ENCODE measurements at places on chromosomes 11 and 22.

- no peak for DNase-seq
These were observed 70.7 kb downstream of the MN1 start for GRCh38 chr22:27730641-27731433.

GRCh38 chr11:76798202-76798581 is 15.0 kb downstream of the TSKU start:
- no peak for DNase-seq

GRCh38 chr11:21811572-21811971 is 381.3 kb upstream of the ANO5 start:
- DNase-seq = peak; percentile 15

DNA sequence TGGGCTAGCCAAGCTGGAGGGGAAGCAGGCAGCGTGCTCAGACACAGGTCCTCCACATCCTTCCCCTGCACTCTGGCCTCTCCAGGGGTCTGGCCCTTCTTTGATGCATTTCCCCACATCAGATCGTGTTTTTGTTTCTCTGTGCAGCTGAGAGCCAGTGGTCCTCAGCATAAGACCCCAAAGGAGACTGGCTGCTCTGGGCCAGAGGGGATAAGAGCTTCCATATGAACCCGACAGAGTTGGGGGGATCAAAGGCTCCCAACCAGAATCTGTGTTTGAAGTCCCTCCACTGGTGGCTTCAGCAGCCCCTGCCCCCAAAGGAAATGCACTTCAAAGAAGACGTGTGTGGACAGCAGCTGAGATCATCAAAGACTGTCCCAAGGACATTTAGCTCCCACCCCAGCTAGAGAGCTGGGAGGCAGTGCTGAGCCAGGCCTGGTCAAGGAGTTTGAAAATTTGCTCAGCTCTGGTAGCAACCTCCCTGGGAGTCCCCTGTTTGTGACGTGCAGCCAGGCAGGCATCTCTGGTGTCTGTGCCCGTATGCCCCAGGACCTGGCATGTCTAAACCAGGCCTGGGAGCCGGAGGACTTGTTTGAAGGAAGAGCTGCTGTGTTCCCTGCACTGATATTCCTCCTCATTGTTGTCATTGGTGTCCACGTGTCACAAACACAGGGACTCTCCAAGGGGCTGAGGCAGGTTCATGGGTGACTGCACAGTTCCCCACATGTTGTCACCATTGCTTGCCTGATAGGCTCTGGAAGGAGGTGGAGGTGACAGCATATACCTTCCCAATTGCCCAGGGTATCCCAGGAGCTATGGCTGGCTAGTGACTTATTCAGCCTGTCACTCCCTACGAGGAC is 99.0 kb downstream of the AMOTL1 start:
- DNase-seq = no peak

DNA sequence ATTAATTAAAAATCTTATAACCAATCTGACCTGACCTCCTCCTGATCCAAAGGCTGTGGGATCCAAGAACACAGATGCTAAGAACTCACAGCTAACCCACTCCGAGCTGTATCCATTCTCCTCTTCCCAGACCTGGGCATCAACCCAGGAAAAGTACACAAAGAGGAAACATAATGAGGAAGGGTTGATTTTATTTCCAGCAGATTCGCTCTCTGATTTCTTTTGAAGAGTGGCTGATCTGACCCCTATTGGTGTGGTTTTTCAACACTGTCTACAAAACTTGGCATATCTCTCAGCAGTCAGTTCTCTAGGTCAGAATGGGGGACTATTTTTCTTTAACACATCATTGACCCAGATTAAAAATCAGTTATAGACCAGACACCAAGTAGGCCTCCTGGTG is 201.9 kb upstream of the UBASH3B start:
- DNase-seq = no peak

- DNase-seq = peak; percentile 7
These were observed 38.0 kb upstream of the ARFGAP3 start for GRCh38 chr22:42895087-42895486.

GRCh38 chr22:30198921-30199320 is 47.6 kb downstream of the LIF start:
- DNase-seq = no peak

GRCh38 chr11:13495929-13496328 is at the start of gene PTH:
TSS of gene PTH (minus strand) at chr11:13495997. CDS start at chr11:13492855, 3,142 bp downstream.
- DNase-seq = no peak

DNA sequence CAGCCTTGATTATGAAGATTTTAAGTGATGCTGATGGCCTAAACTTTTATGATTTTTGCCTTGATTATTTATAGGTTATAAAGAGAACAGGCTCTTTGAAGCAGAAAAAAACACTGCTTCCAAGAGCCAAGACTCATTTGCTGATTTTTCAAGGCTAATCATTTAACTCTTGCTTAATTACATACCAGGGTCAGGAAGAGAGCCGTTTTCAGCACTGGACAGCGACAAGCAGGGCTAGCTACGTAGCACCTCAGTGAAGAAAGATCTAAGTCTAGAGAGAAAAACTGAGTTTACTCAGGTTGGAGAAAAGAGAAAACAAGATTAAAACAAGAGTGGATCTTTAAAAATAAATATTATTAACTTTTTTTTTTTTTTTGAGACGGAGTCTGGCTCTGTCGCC is 615.4 kb upstream of the B3GAT1 start:
- peak; percentile 64 for DNase-seq

- peak; percentile 62 for DNase-seq
These were observed 5.0 kb downstream of the RHOG start for GRCh38 chr11:3835751-3836150.

DNA sequence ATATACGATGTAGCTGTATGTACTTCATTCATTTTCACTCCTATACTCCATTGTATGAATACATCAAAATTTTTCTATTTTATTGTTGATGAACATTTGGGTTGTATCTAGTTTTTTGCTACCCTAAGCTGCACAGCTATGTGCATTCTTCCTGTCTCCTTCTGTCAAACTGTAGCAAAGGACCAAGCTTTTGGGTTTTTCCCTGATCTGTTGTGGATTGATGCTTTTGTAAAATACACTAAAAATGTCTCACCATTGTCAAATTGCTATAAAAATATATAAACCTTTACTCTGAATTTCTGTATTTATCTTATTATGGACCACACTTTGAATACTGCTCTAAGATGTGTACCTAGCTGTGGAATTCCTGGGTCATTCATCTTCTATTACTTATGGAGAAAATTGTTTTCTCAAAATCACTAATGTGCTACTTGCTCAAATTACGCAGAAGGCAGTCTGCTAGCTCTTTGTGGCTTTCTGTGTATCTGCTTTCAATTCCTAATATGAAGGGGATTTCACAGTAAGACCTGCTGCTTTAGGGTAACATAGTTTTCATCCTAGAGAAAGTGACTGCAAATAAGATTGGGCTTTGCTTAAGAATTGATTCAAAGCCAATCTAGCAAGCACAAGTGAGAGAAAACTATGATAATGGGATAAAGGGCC is 123.4 kb downstream of the CYP2R1 start:
- peak; percentile 31 for DNase-seq

DNA sequence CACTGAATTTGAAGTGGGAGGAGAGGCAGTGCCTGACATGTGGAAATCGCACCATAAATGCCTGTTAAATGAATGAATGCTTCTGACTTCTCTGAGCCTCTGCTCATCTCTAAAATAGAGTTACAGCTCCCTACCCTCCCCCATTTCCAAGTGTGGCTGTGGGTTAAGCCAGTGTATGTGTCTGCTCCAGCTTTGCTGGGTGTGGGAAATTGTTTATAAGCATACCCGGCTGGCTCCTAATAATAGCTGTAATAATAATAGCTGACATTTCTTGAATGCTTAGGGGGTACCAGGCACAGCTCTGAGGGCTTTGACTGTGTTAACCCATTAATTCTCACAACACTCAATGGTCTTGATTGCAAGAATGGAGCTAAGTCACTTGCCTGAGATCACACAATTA is 7.0 kb upstream of the FCHSD2 start:
- DNase-seq = no peak

- no peak for DNase-seq
These were observed 6.5 kb upstream of the DRD2 start for GRCh38 chr11:113481672-113482071.

GRCh38 chr11:12993626-12994025 is 15.5 kb upstream of the RASSF10 start:
- DNase-seq = no peak

DNA sequence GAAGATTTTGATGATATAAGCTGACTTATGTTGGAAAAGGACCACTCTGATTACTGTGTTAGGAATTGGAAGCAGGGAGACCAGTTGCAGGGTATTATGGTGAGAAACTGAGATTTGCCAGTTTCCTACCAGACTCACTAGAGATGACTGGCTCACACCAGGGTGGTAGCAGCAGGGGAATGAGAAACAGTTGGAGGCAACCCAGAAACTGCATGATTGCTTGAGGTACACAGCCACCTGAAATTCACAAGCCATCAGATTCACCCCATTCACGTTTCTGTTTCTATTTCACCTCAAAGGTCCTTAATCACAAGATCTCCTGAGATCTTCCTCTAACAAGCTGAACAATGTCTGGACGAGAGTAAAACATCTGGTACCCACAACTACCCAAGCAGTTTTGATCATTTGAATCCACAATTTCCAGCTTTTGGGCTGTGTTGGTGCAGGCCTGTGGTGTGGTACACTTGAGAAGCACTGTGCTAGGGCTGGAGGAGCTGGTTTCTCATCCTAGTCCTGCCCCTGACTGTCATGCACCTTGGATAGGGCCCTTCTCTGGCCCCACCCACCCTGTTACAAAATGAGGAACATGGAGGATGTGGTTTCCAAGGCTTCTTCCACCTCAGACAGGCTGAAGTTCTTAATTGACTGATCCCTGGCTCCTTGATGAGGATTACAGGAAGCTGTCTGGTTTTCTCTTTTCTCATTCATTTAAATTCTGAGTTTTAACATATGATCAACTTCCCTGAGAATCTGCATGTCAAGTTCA is 233.4 kb downstream of the INSC start:
- peak; percentile 11 for DNase-seq

- peak; percentile 72 for DNase-seq
These were observed 17.9 kb downstream of the MICAL2 start for GRCh38 chr11:12128301-12128751.

GRCh38 chr11:102846292-102846691 is 2.9 kb upstream of the MMP3 start:
- DNase-seq = no peak

GRCh38 chr11:84800755-84801346 is 826.3 kb downstream of the DLG2 start:
- peak; percentile 70 for DNase-seq

DNA sequence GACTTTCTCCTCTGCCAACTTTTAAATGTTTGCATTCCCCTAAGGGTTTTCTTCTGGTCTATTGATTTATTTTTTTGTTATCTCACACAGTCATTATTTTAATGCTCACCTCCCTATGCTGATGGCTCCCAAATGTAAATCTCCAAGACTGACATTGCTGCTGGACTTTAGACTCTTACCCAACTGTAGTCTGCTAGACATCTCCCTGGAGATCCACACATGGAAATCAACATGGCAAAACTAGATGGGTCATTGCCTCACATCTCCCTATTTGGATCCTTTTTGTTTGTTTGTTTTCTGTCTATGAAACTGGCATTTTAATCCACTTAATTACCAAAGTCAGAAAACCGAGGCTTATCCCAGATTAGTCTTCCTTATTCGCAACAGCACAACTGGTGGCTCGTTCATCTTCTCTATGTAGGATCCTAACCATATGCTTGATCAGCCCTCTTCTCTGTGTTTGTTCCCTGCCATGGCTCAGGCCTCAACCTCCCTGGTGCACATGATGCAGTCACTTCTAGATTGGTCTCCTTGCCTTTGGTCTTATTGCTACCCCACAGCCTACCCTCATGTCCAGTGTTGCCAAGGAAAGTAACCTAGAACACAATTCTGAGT is 37.3 kb downstream of the SC5D start:
- no peak for DNase-seq

- no peak for DNase-seq
These were observed 81.4 kb upstream of the GRIK4 start for GRCh38 chr11:120430146-120430545.

GRCh38 chr22:38845004-38845740 is 1.3 kb upstream of the NPTXR start:
- no peak for DNase-seq

- no peak for DNase-seq
These were observed 64.2 kb downstream of the PTPRJ start for GRCh38 chr11:48044577-48044976.

DNA sequence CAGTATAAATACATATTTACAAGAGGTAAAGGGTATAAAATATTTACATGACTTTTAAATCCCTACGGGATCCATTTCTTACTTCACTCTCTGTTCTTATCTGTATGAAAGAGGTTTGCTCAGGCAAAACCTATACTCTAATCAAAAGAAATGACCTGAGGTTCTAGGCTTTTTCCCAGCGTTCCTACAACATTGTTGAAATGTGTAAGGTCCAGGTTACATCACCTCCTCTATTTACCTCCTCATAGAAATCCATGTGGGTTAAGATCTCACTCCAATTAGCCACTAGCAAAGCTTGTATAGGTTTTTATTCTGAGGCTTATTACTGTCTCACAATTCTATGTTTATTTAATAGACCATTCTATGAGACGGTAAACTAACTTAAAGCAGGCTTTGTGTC is 12.0 kb upstream of the OR51L1 start:
- DNase-seq = no peak

GRCh38 chr22:40147388-40148176 is 30.1 kb upstream of the TNRC6B start:
- no peak for DNase-seq

DNA sequence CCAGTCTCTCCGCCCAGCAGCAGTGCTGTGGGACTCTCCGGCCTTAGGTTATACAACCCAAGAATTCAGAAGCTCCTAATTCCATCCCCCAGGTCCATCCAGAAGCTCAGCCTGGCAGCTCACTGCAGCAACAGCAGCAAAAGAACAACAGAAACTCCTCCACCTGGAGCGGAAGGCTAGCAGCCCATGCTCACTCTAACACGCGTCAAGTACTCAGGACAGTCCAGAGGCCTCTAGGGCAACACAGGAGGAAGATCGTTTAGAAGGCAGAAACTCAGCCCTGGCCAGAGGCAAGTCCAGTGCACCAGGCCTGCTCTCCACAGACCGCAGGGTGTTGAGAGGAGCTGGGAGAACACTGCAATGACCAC is 17.1 kb downstream of the PLA2G6 start:
- DNase-seq = no peak

GRCh38 chr11:14644226-14645014 is 816 bp downstream of the PDE3B start:
- peak; percentile 65 for DNase-seq

- no peak for DNase-seq
These were observed 11.4 kb downstream of the DAGLA start for GRCh38 chr11:61691380-61692156.
